NCI-H345 (cell line): ENCODE measurements at places on chromosomes 1 and 21.
A peak's percentile ranks its signal among the peaks of the same experiment; 100 is the strongest.

DNA sequence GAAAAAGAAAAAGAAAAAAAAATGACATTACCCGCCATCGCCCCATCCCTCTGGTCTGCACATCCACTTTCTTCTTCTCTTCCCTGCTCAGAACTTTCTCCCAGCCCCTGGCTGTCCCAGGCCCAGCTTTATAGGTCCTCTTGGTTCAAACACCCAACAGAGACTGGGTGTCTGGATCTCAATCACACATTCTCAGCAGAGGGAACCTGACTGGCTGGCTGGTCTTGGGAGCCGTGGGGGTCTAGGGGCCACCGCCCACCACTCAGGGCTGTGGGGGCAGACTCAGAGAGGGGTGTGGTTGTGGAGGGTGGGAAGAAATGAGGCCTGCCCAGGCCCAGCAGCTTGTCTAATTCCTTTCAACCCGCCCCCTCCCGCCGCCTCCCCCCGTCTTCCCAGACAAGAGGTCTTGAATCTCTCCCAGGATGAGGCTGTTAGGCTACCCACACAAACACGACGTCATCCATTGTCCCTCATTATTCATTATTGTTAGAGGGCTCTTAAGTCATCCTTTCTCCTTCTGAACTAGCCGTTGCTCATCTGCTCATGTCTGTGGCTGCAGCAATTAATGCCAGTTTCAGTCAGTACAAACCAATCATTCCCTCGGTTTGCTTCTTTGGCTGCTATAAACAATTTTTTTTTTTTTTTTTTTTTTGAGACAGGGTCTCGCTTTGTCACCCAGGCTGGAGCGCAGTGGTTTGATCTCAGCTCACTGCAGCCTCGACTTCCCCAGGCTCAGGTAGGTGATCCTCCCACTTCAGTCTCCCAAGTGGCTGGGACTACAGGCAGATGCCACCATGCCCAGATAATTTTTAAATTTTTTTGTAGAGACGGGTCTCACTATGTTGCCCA is 40.6 kb upstream of the CLIC4 start:
- peak; percentile 85 for DNase-seq

DNA sequence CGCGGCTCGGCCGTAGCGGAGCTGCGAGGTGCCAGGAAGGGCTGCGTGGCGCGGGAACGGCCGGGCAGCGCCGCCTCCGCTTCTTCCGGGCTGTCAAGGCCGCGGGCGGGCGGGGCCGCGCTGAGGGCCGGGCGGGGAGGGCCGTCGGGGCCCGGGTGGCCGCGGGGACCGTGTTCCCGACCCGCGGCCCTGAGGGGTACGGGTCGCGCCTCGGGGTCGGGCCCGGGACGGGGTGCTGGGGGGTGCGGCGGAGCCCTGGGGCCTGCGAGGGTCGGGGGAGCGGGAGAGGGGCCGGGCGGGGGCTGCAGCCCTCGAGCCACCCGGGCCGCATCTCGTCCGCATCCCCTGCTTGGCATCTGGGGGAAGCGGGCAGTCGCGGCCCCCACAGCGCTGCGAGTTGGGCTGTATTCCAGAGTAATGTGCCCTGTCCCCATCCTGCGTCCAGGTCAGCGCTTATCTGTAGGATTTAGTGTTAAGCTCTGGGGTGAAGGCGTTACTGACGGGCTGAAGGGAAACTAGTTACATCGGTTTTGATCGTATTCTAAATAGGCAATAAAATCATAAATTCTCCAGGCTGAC is 379 bp downstream of the RER1 start:
- DNase-seq, result no peak

DNA sequence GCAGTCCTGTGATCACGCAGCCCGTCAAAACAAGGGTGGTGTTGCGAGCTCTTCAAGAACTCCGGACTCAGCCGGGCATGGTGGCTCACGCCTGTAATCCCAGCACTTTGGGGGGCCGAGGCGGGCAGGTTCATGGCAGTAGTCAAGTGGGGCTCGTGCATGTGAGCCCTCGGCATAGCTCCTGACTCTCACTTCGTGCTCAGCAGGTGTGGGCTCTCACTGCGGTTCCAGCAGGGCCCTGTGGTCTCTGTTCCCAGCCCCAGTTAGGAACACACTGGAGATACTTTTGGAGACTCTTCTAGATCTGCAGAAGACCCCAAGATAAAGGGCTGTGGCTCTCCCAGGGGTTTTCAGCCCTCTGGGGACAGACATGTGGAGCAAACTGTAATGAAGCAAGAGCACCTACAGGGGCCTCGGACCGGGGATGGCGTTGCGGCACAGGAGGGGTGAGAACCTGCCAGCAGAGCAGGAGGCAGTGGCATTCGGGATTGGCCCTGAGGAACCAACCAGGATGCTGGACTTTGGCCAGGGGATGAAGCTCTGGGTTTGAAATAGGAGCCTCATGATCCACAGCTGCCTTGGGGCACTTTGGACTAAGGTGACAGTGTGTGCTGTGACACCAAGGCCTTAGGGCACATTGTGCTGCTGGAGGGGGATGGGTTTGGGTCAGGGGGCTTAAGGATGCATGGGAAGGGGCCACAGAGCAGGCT is 443.2 kb downstream of the CAMTA1 start:
- no peak for DNase-seq

DNA sequence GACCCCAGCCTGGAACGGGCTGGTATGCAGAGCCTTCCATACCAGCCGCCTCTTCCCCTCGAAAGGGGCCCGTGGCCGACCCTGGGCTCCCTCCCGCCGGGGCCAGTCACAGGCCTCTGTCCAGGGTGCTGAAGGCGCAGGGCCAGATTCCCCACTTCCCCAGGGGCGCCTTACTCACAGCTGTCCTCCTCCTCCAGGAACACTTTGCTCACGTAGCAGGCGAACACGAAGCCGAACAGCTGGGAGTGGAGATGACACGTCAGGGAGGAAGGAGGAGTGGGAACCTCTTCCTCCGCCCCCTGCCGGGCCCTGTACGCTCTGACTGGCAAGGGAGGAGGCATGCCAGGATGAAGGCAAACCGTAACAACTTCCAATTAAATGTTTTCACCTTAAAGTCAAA is 57.3 kb downstream of the NKAIN1 start:
- DNase-seq, result peak; percentile 35

GRCh38 chr1:154973344-154974101 is 958 bp upstream of the CKS1B start:
- DNase-seq, result peak; percentile 99
